Muscle of arm (tissue), 14 donors: ENCODE measurements at places on chromosomes 7 and 10. TPM values are rescaled to one million over a fixed set of nuclear protein-coding genes. Genes with fewer than 3 reads are reported as not detected.

The GPR26 gene
- not detected for polyA plus RNA-seq

DNA sequence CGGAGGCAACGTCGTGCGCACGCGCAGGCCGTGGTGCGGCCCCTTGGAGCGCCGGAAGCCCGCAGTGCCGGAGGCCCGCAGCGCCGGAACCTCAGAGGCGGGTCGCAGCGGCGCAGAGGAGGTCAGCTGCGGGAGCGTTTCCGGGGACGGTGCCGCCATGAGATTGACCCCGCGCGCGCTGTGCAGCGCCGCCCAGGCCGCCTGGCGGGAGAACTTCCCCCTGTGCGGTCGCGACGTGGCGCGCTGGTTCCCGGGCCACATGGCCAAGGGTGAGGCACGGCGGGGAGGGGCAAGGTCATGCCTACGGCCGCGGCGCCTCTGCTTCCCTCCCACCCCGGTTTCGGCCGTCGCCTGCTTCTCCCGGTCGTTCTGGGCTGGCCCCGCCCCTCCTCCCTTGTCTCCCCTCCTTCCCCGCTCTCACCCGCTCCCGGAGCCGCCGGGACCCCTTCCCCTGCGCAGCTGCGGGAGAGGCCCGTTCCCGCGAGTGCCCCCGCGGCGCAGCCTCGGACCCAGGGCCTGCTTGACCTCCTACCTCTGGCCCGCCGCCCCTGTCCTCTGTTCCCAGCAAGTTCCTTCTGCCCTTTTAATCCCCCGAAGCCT is at the start of gene MTG1:
TSS of gene MTG1 (plus strand) at position 94 of the 600 bp plus-strand sequence. CDS start at position 158, 64 bp downstream.
- DNase-seq, result peak; percentile 95

The TMEM140 gene
- polyA plus RNA-seq, result 11.4 TPM

The FOXI2 gene
- polyA plus RNA-seq, result 0.24 TPM

GRCh38 chr7:54837168-54837567 is 78.2 kb upstream of the SEC61G start:
- DNase-seq, result peak; percentile 68

GRCh38 chr10:113480851-113481502 is 71.9 kb upstream of the HABP2 start:
- no peak for DNase-seq

GRCh38 chr7:116588641-116589594 is 64.1 kb downstream of the CAV1 start:
- peak; percentile 60 for DNase-seq

DNA sequence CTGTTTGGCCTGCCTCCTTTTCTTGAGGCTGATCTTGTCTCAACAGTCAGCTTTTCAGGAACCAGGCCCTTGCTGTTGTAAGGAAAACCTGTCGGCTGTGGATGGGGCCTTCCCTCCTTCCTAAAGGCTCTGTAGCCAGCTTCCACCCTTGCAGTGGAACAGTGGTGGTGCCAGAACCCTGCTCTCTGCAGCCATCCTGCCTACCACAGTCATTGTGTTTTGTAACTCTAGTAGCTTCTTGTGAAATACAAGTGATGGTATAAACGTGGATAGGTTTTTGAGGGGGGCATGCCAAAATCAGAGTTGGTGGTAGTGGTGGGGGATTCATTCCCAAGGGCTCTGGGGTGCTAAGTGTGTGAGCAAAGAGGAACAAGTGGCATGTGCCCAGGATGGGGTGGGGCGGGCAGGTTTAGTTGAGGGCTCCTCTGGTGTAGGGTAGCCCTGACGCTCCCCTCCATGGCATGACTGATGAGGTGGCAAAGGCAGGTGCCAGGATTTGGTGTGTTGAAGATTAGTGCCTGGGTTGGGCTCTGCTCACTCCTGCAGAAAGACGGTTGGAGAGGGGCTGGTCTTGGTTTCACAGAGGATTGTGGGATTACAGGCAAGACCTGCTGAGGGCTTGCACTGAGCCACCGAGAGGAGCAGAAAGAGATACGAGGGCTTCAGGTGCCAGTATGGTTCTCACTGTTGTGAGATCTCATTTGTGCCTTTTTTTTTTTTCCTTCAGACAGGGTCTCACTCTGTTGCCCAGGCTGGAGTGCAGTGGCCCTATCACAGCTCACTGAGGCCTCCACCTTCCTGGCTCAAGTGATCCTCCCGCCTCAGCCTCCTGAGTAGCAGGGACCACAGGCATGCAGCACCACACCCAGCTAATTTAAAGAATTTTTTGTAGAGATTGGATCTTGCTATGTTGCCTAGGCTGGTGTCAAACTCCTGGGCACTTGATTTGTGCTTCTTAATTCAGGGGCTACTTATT is 7.4 kb downstream of the TSPAN14 start:
- no peak for DNase-seq

GRCh38 chr7:141151746-141152145 is 77.9 kb downstream of the TMEM178B start:
- DNase-seq, result no peak

The PON1 gene
- polyA plus RNA-seq, result 0.53 TPM

The SFXN3 gene
- 18.6 TPM for polyA plus RNA-seq

DNA sequence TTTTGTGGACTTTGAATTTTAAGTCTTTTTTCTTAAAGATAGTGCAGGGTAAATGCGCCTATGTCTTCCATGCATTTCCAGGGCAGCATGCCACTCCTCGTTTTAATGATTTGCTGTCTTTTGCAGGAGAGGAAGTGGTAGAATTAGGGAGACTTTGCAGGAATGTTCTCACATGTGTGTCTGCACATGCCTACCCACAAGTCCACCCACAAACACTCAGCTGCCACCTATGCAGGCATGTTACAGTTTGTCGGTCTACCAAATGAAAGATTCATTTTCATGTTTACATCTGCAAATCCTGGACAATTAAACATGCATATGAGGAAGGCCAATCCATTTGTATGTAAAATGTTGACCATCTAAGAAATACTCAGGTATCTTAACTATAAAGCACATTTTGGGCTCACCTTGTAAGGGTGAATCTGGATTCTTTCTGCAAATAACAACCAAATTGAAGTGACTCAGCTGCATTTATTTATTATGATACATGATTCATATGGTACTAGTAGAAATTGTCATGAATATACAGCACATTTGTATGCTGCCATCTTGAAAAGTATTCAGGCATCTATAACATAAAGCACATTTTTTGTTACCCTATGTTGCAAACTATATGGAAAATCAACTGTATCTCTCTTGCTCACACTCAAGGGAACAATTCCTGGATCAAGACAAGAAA is 4.7 kb upstream of the TEX36 start:
- DNase-seq, result no peak
